ENCODE measurements at places on chromosomes 5 and 9.

DNA sequence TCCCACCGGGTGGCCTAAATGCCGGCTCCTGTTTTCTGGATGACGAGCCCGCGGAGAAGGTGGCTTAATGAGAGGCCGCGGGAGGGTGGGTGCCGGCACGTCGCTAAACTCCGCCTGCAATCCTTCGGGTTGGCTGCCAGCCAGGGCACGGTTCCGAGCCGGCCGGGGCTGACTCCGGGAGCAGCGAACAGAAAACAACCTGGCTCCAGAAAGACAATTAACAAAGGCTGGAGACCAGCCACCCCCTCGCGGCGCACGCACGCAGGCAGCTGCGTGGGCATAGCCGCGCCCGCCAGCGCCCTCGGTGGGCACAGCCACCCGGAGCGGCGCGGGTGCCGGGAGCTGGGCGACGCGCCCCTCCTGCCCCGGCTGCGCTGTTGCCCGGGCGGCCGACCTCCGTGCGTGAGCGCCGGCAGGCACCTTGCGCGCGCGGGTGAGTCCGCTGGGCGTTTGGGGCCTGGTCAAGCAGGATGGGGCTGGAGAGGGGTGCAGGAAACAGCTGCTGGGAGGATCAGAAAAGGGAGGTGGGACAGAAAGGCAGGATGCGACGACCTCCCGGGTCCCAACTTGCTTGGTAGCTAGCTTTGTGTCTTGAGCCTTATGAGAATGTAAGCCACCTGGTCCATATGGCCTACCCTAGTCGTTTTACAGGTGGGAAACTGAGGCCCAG is at the start of gene ARHGEF37:
TSS of gene ARHGEF37 (plus strand) at position 307 of the 670 bp plus-strand sequence. CDS start 16,272 bp downstream, outside the sequence.
- peak; percentile 70 for DNase-seq

DNA sequence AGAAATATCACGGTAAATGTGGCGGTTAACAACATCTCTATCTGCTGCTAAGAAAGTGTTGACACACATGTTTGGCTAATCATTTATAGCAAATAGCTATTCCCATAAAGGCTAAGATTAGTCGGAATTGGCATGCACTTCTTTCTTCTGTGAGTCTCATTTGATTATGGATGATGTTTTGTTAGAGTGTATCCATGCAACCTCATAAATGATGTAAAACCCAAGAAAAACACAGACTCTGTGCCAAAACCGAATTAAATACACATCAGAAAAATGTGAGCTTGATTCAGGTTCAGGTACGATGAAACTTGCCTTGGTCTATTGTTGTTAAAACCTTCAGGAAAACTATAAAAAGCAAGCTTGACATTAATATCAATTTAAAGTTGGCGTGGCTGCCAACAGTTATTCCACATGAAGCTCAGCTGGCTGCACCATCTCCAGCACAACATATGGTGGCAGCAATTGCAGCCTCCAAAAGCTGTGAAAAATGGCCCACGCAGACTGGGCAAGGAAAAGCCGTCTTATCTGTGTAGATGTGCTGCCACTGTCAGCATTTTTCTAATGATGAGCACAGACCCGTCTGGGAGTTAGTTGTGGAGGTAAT is 41.1 kb upstream of the ICE1 start:
- DNase-seq = no peak

- no peak for DNase-seq
Measured at GRCh38 chr5:120516805-120517204, 52.7 kb downstream of the PRR16 start.

GRCh38 chr5:131182839-131183238 is 12.1 kb downstream of the LYRM7 start:
- DNase-seq = no peak

- no peak for DNase-seq
Measured at GRCh38 chr9:129316281-129317030, 138.4 kb upstream of the IER5L start.

DNA sequence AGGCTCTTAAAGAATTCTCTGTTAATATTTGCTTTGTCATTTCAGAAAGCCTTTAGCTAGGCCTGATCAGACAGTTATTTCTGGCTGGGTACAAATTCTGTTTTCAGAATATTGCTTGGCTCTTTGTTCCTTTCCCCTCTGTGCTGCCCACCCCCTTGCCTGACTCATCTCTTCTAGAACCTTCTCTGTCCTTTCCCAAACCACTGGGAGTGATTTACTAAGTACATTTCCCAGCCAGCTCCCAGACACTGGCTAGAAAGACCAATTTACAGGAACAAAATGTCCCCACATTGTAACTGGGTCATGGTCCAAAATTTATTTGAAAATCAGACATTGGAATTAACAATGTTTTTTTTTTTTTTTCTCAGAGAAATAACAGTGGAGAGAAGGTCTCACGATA is 133.1 kb upstream of the MAP1B start:
- peak; percentile 41 for DNase-seq

DNA sequence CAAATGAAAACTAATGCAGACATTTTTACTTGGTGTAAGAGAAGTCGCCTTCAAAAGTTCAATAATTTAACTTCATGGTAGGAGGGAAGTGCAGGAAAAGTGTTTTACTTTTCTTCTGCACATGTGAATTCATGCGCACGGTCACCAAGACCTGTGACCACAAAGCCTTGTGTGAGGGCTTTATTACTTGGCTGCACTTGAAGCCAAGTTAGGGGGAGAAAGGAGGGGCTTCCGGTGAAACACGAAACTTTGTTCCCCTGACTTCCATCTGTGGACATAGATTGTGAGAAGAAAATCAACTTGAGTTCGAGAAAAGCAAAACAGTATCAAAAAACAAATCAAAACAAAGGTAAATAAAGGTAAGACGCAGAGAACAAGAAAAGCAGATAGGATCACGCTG is 239.9 kb downstream of the ROR2 start:
- DNase-seq = no peak

DNA sequence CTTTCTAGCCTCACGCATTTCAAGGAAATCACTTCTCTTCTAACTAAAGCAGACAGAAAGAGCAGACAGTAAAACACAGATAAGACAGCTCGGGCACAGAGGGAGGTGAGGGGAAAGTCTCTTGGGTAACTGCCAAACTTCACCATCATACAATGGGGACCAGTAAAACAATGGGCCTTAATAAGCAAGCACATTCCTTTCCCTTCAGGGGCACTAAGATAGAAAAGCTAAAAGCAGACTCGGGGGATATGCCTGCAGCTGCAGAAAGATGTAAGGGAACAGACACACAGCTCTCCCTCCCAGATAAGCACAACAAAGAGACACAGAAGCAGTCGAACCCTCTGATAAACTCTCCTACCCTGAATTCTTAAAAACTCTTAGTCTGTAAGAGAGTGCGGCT is 15.6 kb upstream of the CKS2 start:
- no peak for DNase-seq

DNA sequence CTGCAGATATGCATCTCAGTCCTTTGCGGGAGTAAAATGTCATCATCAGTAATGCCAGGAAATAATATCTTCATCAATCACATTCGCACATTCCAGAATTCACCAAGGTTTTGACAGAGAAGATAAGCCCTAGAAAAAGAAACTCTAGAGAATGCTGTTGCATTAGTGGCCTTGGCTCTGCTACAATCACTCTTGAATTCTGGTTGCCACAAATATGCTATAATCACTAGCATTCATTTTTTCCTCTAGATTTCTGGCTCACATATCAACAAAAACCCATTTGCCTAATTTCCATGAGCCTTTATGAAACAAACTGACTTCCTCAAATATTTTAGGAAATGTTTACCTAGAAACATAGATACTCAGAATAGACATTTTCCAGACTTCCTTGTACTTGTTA is 653.4 kb downstream of the ANXA1 start:
- DNase-seq = no peak

DNA sequence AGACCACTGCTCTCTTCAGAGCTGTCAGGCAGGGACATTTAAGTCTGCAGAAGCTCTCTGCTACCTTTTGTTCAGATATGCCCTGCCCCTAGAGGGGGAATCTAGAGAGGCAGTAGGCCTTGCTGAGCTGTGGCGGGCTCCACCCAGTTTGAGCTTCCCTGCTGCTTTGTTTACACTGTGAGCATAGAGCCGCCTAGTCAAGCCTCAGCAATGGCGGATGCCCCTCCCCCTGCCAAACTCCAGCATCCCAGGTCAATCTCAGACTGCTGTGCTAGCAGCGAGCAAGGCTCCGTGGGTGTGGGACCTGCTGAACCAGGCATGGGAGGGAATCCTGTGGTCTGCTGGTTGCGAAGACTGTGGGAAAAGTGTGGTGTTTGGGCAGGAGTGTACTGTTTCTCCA is 59.9 kb downstream of the CAVIN4 start:
- DNase-seq = peak; percentile 19

DNA sequence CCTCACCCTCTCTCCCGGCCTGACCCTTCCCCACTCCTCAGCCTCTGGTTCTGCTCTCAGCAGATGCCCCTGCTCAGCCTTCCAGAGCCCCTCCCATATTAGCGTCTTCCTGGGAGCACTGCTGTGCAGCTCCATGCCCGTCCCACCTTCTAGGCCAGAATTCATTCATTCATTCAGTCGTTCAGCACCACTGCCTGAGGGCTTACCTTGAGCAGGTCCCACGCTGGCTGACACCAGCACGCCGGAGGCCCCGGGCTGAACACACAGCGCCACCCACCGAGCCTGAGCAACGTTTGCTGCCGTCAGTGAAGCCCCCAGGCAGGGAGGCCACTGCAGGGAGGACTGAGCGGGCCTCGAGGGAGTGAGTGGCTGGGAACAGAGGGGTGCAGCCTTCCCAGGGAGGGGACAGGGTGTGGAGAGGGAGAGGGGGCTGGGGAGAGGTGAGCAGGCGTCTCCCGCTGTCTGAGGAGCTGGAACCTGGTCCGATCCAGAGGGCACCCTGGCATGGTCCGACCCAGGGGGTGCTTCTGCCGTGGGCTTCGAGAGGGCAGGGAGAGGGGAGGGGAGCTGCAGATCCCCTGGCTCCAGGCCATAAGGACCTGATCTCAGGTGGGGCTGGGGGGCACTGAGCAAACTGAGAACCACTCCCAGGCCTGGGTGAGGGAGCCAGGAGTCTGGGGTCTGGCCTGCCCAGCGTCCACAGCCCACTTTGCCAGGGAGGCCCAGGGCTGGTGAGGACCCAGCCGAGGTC is 98.8 kb upstream of the RAPGEF1 start:
- DNase-seq = no peak

DNA sequence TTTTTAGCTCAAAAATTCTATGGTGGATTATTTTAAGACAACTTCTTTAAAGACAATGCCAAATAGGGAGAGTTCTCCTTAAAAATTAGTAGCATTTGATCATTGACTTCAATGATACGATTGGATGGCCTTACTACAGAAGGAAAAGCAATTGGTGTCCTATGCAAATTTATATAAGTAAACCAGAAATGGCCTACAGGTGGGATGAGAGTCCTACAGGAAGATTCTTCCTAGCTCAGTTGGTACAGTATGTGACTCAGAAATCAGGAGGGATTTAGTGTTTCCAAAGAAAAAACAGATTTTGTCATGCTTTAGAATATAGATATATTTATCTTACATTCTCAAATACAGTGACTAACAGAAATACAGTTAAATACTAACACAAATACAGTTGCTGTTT is 6.5 kb downstream of the ANKRA2 start:
- no peak for DNase-seq

DNA sequence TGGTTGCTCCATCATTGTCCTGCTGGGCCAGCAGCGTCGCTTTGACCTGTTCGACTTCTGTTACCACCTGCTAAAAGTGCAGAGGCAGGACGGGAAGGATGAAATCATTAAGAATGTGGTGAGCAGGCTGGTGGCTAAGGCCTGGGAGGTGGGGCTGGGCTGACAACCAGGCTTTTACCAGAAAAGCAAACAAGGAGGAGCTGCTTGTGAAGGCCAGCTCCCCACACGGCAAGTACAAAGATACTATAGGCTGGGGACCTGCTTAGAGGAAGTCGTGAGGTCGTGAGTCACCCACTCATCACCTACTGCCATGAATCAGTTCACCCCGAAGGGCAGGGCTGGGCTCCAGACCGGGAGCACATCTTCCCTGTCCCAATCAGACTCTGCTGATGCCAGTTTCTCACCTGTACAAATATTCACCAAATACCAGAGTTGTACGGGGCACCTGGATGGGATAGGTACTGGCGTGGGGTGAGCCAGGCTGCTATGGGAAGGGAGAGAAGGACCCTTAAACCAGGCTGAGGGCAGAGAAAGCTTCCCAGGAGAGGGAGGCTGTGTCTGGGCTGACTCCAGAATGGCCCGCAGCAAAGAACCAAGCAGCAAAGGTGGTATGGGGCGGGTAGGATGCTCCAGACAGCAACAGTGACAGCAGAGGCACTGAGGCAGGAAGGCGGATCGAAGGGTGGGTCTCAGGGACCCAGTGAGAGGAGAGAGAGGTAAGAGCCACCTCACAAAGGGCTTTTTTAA is 69.3 kb upstream of the NIPAL4 start:
- peak; percentile 97 for DNase-seq

GRCh38 chr9:98357921-98358535 is 102.6 kb upstream of the TBC1D2 start:
- peak; percentile 37 for DNase-seq

DNA sequence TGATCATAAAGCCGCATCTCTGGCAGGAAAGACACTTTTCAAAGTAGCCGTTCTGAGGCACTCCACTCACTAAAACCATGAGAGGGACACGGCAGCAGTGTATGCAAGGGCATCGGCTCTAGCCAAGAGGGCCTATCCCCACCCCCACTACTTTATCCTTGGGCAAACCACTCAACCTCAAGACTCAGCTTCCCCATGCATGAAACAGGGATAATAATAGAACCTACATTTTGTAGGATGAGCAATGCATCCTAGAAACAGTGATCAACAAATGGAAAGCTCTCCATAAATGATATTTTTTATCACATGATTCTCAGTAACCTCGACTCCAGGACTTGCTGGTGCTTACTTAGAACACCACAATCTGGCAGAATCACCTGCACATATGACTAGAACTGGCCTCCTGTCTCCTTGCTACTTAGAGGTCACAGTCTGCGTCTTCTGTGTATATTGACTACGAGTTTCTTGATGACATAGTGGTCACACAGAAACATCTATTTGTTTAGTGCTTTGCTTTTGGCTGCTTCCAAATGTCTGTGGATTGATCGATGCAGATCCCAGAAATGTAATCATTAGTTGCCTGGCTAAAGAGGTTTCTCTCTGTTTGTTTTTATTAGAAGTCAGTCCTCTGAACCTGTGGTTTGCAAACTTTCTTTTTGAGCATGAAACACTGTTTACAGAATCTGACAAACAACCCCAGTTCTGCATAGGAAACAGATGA is 102.1 kb downstream of the LHFPL2 start:
- no peak for DNase-seq

DNA sequence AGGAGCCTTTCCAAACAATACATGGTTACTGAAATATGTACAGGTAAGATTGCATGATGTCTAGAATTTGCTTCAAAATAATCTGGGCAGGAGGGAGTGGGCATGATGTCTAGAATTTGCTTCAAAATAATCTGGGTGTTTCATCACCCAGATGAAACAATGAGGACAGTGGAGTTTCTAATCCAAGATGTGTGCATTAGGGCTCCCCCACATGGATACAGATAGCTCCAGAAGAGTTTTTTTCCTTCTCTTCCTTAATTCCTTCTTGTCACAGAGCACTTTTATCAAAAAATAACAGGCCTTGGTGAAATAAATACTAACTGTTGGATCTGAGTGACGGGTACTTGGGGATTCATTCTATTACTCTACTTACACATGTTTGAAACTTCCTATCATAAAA is 14.9 kb downstream of the ATOX1 start:
- DNase-seq = no peak
